ENCODE measurements at places on chromosomes 3 and 15.

DNA sequence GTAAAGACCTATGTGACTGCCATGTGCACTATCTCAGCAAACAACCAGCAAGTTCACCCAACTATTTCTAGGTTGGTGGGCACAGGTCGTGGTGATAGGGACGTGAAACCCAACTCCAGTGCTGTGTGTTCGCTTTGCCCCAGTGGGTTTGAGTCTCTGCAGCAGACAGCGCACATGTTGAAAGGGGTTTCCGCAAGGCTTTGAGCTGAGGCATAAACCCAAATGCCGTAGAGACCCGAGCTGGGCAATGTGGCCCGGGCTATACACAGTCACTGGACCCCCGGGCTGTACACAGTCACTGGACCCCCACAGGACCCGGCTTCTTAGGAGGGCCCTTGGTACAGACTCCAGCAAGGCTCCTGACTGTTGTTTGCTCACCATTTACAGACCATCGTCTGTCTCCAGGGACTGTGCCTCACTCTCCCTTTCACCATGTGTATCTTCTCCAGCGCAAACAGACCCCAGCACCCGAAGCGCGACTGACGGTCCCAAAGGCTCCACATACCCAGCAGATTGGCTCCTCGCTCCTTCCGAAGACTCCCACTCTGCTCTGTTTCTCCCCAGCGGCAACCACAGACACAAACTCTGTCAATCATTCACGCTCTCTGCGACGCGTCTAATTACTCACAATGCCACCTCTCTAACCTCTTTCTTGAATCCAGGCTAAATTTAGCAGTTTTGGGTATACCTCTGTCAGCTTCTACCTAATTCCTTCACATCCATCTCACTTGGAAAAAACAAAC, 31.2 kb downstream of the PCSK6 start:
- DNase-seq, result no peak

DNA sequence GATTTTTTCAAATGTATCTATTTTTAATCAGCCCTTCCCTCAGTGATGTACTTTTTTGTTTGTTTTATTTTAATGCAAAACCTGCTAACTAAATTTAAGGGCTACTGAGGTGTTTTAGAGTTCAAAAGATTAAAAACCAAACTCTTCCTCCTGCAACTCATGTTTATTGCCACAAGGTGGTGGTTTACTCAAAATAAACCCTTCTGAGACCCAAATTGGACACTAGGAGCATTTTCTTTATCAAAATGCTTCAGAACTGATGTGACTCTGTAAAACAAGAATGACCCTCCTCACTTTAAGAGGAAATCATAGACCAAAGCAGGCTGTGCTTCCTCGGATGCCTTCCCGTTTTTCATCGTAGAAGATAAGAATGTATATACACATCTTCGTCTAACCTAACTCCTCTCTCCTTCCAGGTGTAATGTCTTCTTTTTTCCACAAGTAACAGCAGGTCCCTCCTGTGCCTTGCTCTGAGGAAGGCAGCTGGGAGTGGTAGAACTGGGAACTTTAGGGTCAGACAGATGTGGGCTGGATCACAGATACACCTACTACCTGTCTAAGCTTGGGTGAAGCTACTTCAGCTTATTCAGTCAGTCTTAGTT, 2.9 kb upstream of the NME9 start:
- DNase-seq, result no peak

- DNase-seq, result no peak
Measured at GRCh38 chr3:124063197-124063909, 71.4 kb upstream of the ROPN1 start.

- DNase-seq, result no peak
Measured at GRCh38 chr15:58483376-58483775, 51.6 kb downstream of the LIPC start.

GRCh38 chr15:59618406-59618805, 6.8 kb downstream of the GCNT3 start:
- no peak for DNase-seq

All from right renal cortex interstitium (tissue), 3 donors.